HS-5 (cell line): ENCODE measurements at places on chromosomes 5 and 9.

GRCh38 chr9:136799854-136800657 is 3.9 kb downstream of the CCDC183 start:
- DNase-seq: no peak

DNA sequence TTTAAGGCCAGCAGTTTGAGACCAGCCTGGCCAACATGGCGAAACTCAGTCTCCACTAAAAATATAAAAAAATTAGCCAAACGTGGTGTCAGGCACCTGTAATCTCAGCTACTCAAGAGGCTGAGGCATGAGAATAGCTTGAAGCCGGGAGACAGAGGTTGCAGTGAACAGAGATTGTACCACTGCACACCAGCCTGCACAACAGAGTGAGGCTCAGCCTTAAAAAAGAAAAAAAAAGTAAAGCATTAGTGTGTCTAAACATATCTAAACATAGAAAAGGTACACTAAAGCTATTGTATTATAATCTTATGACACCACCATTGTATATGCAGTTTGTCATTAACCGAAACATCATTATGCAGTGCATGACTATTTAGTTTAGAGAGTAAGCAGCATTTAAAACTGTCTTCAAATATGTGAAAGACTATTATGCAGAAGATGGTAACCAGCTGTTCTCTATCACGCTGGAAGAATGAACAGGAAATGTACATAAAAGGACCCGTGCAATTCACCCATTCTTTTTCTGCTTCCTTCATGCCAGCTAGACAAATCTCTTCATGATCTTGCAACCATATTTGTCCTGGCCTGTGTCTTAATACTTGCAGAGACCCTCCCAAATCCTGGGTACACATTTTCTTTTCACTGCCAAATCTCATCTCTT is 58.6 kb downstream of the ITGA1 start:
- no peak for DNase-seq

DNA sequence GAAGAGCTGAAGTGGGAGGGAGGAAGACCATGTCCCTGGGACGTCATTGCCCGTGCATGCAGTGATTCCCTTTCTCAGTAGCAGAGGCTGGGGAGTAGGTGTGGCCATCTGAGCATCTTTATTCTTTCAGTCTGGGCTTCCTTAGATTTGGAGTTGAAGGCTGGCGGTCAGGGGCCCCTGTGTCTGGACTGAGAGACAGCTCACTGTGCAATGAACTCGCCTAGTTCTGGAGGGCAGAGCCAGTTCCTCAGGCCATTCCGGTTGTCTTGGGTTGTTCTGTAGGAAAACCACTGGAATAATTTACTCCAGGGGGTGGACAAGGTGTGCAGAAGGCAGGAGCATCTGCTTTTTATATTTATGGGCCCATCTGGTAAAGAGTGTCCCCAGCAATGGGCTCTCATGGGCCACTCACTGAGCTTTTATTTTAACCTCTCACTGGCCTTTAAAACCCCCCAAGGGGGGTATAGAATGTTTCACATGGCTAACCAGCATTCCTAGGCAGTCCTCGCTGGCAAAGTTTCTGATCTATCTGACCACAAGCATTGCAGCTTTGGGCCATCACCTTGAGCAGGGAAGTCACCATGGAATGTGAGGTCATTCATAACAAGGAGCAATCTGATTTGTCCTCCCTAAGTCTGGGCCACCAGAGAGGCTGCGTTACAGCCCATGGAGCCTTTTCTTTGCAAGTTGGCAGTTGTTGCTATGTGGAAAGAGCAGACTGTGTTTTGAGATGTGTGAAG is 9.2 kb downstream of the STC2 start:
- DNase-seq: no peak

DNA sequence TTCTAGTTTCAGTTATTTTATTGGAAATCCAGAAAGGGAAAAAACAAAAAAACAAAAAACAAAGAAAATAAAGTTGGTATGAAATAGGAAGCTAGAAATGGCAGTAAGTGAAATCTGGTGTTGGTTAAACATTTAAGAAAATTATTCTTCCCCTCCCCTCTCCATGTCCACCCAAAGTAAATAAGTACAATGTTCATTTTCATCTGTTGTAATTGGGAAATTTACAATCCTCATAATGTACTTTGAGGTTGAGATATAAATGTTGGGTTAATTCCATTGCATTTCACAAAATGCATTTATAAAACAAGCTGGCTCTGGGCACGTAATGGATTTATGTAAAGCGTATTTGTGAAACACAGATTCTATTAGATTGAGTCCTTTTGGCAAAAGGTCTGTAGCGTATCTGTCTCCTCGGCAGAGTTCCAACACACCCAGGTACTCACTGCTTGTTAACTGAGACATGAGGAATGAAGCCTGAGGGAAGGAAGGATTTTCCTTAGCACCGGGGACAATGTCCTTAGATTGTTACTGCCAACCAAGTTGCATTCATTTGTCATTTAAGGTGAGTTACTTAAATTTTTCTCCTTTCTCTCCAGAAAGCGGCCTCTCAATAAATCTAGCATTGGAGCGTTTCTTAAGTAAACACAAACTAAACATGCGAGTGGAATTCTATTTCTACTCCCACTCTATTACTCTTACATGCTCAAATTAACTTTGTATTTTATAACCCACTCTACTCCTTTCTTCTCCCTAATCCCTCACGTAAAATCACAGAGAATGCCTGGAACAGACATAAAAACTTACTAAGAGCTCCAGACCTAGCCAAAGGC is 912.3 kb upstream of the WWC1 start:
- DNase-seq: no peak

DNA sequence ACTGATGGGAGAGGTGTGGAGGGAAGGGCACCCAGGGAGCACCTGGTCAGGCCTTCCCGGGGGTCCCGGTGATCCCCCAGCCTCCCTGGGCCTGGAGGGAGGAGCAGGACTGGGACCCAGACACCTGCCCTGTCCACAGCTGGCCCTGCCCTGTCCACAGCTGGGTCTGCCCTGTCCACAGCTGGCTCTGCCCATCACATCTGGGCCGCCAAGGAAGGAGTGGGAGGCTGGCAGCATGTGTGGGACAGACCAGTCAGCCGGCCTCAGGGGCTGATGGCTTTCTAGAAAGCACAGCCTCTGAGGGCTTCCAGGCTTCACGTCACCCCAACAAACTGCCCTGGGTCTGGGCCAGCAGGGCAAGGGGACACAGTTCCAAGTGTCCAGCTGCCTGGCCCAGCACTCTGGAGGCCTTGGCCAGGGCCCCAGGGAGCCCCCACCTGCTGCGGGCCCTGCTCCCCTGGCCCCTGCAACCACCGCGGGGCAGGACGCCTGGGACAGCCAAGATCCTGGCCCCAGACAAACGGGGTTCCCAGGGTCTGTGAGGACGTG is 12.2 kb downstream of the DNLZ start:
- DNase-seq: no peak

DNA sequence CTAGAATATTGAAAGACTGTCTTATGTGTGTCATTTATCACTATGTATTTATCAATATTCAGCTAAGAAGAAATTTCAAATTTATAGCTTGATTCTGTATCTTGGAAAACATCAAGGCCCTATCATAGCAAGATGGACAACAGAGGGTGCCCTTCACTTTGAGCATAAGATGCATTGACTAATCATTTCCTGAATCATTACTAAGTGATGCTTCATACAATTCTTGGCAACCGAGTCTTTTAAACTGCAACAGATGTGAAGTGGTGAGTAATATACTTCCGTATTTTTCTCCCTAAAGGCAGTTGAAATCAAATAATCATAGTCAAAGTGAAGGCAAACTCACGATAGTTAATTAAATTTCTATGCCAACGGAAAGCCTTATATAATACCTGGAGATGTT is 318.6 kb upstream of the RGMB start:
- peak; percentile 95 for DNase-seq

GRCh38 chr5:65508978-65509377 is 27.3 kb upstream of the ADAMTS6 start:
- no peak for DNase-seq

DNA sequence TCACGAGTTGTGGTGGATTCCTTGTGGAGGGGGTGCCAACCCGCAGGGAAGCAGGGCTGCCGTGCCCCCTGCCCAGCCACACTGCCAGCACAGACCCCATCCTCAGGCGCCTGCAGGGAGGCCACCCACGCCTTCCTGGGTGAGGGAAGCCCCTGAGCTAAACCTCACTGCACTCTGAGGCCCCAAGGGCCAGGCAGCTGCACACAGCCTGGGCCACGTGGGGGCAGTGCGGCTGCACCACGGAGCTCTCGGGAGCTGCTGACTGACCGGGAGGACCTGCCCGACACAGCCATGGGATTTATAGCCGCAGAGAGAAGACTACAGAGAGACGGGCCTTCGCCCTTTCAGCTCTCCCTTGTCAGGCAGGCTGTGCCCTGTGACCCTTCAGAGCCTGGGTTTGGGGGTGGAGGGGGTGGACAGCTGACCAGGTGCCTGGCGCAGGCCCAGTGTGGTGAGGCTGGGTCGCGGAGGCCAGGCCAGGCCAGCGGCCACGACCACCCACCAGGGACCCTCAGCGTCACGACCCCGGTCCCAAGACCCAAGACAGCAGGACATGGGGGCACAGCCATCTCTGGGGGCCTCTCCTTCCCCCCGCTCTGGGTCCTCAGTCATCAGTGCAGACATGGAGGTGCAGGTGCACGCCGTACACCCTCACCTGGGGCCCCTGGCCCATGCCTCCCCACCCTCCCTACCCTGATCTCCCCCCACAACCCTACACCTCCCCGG is 4.3 kb upstream of the AHRR start:
- no peak for DNase-seq

DNA sequence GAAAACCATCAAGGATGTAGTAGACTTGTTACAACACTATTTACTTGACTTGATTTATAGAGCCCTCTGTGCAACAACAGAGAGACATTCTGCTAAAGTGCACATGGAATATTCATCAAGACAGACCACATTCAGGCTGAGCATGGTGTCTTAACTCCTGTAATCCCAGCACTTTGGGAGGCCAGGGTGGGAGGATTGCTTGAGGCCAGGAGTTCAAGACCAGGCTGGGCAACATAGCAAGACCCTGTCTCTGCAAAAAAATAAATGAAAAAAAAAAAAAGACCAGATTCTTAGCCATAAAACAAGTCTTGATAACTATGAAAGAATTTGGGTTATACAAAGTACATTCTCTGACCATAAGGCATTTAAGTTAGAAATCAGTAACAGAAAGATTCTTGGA is 25.3 kb downstream of the DENND4C start:
- DNase-seq: no peak

DNA sequence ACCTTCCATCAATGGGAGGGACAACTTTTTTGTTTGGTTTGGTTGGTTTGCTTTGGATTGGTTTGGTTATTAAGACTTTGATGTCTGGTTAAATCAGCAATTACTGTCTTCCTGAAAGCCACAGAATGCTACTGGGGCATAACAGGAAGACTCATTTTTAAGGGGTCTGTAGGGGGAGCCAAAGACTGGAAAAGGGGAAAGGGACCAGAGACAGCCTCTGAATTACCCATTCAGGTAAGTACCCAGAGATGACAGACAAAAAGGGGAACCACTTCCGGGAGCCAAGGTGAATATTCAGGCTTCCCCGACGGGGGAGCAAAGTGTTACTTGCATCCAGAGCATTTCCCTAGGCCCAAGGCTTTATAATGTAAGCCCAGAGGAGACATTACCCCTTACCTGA is 4.6 kb upstream of the FEM1C start:
- no peak for DNase-seq

- no peak for DNase-seq
Measured at GRCh38 chr5:168883281-168883741, 304.1 kb upstream of the PANK3 start.

- no peak for DNase-seq
Measured at GRCh38 chr9:133882849-133883755, 109.0 kb downstream of the VAV2 start.

DNA sequence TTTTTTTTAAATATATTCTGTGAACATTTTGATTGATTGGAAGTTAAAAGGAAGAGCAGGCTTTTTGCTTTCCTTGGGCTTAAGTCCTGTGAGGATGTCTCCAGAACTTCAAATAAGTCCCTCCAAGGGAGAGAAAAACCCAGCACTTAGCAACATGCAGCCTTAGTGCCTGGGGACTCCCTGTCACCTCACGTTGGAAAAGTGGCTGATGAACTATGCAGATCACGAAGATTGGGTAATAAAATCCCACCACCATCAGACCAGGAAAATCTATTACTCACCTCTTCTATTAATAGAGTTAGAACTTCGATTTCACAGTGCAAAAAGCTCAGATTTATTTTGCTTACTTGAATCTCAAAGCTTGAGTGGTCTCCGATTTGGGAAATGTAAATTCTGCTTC is 507.0 kb downstream of the MAT2B start:
- no peak for DNase-seq

GRCh38 chr9:15369238-15369637 is 53.4 kb upstream of the SNAPC3 start:
- no peak for DNase-seq
